ENCODE measurements at places on chromosomes 7 and 10.

GRCh38 chr7:98329791-98330373, 48.4 kb downstream of the BRI3 start:
- DNase-seq = no peak

GRCh38 chr7:115019882-115020605, 98.2 kb downstream of the MDFIC start:
- DNase-seq = no peak

DNA sequence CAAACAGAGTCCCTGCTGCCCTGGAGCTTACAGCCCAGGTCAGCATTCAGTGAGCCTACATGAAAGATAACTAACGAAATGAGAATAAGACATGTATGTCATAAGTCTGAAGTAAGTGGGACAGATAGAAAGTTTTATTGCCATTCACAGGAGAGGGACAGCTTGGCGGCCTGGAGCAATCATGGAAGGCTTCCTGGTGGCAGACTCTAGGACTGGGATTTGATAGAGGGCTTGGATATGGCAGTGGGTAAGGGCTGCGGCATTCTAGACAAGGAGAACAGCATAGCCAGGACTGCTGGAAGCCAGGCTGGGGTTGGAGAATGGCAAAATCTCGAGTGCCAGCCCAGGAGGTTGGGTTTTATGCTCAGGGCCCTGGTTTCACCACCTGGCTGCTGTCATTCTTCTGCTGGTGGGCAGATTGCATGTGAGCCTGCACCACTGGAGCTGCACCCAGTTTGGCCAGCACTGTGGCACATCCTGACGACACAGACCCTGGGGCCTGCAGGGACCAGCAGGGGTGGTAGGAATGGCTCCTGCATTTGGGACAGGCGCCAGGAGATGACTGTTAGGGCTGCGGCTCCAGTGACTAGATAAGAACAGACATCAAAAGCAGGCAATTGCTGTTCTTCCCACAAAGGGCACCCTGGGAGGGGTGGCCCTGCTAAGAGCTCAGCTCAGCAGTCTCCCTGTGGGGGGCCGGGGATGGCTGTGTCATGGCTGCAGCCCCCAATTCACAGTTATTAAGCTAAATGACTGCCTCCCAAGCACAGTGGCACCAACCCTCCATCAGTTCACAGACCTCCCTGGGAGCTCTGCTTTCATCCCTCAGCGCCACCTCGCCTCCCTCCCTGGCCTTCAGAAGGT, 161.1 kb downstream of the RPS24 start:
- no peak for DNase-seq

- DNase-seq = no peak
Measured at GRCh38 chr10:126245501-126245900, 142.8 kb downstream of the ADAM12 start.

GRCh38 chr7:35735396-35735795, 40.5 kb upstream of the HERPUD2 start:
- DNase-seq = no peak

- DNase-seq = peak; percentile 52
Measured at GRCh38 chr10:114520453-114520852, 116.2 kb upstream of the AFAP1L2 start.

DNA sequence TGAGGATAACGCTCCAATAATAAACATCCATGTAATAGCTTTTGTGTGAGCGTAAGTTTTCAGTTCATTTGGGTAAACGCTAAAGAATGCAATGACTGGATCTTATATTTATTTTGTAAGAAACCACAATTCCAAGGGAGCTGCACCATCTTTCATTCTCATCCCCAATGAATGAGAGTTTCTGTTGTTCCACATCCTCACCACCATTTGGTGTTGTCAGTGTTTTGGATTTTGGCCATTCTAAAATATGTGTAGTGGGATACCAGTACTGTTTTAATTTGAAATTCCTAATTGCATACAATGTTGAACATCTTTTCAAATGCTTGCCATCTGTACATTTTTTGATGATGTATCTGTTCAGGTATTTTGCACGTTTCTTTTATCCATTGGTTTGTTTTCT, 50.9 kb upstream of the SEMA3D start:
- no peak for DNase-seq

- no peak for DNase-seq
Measured at GRCh38 chr10:116723428-116724281, 18.7 kb downstream of the HSPA12A start.

- no peak for DNase-seq
Measured at GRCh38 chr10:124157271-124157681, 63.9 kb upstream of the CHST15 start.

DNA sequence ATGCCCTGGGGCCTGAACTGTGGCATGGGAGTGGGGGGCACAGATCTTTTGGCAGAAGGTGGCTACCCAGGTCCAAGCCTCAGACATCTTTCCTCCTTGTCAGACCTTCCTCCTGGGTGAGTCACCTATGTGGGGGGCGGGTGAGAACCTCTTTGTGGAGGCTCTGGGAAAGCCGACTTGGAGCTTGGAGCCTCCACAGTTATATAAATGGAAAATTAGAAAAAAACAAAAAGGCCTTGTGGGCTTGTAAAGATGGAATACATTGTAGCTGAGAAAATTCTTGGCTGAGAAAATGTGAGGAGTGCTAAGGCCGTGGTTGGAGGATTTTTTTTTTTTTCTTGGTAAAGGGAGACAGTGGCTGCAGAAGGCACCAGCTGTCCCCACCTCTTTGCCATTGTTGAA, 292.5 kb downstream of the CCDC3 start:
- no peak for DNase-seq

GRCh38 chr7:150895809-150896208, 43.5 kb downstream of the AOC1 start:
- no peak for DNase-seq

GRCh38 chr7:123538189-123538714, 3.9 kb upstream of the IQUB start:
- DNase-seq = no peak

DNA sequence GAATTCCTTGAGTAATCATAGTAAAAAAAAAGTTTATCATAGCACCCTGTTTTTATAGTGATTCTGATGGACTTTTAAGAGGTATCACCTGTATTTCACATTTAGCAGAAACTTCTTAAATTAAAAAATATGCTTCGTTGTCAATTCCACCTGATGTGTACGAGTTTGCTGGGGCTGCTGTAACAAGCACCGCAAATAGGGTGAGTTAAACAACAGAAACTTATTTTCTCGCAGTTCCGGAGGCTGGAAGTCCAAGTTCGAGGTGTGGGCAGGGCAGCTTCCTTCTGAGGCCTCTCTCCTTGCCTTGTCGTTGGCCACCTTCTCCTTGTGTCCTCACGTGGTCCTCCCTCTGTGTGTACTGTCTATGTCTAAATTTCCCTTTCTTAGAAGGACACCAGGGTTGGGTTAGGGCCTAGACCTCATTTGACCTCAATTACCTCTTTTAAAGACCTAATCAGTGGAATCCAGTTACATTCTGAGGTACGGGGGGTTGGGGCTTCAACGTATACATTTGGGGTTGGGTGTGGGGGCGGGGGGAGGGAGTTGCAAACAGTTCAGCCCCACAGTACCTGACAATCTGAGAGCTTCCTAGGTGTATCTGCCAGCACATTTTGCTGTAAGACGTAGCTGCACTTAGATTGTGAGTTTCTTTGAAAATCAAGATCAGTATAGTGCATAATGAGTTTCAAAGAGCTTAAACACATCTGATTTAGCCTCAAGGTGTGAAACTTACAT, 72.7 kb downstream of the RBM33 start:
- DNase-seq = no peak

DNA sequence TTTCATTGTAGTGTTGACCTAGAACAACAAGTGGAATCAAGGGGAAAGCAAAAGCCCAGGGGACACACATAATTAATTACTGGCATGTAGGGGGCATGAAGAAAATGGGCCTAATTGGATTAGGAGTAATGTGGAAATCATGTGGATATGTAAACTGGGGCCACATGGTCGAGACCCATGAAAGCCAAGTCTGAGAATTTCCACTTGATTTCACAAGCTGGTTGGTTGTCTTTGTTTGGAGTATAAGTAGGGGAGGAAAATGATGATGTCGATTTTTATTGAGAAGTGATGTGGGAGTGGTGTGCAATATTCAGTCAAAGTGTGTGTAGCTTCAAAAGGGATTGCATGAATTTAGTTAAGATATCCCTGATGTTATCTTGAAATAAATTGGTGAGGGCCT, 131.8 kb downstream of the LRRC4 start:
- DNase-seq = no peak

DNA sequence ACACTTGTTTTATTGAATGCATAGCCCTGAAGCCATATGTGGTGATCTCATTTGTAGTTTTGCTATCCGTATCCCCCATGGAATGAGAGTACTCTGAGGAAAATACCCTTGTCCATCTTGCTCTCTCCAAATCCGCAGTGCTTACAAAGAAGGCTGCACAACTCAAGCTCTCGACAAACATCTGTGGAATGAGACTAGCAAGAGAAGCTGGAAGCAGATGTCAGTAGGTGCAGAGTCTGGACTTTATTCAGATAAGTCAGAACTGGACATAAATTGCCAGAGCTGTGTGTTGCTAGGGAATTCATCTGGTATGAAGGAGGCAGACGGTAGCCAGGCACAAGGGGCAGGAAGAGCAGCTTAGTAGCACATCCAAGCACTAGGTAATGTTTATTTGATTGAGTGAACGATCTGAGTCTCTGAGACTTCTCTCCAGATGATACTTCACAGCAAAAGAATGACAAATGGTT, 1046.2 kb downstream of the XPNPEP1 start:
- no peak for DNase-seq

GRCh38 chr10:55820478-55820877, 540.6 kb downstream of the ZWINT start:
- DNase-seq = no peak

DNA sequence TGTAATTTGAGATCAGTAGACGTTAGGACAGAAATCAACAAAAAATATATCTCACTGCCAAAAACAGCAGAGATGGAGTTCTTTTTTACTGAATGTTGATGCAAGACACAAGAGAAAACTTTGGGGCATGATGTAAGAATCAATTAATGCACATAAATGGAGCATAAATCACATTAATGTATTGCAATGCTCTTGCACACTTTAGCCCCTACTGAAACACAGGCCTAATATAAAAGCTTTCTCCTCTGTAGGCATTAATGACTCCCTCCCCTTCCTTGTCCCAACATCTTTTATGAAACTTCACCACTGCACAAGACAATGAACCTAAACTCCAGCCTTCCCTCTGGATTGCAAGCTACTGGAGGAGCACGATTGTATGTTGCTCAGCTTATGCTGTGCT, 58.8 kb downstream of the CACNA2D1 start:
- no peak for DNase-seq

DNA sequence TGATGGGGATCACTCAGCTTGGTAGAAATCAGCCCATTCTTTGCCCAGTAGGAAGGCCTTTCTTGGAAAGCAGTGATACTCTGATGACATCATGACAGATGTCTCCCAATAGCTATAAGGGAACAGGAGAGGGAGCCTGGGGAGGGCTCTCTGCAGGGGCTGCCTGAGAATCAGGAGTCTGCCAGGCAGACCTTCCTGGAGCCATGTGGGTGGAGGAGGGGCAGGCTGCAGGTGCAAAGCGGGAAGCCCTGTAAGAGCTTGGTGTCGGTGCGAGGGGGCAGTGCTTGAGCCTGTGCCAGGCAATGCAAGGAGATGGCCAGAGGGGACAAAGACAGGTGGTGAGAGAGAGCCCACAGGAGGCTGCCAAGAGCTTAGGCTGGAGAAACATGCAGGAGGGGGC, 5.0 kb upstream of the TNS3 start:
- DNase-seq = no peak

DNA sequence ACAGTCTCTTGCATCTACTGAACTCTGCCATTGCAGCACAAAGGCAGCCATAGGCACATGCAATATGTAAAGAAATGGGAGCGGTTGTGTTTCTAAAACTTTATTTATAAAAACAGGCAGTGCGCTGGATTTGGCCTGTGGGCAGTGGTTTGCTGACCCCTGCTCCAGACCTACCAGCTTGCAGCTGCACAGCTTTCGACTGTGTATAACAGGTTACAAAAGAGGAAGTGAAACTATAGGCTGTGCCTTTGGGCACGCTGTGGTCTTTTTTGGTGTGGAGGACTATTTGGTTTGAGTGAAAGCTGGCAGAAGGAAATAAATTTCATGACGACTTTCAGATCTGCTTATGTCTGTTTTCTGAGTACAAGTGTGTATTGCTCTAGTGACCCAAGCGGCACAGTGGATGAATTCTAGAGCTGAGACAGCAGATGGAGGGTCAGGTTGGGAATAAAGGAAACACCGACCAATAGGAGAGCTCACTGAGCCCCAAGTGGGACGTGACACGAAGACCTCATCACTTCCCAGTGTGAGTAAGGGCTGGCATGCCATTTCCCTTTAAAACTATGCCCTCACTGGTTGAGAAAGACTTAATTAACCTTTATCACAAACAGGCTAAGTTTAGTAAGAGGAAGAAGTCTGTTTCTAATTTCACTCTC, 152.7 kb downstream of the ANK3 start:
- peak; percentile 60 for DNase-seq

DNA sequence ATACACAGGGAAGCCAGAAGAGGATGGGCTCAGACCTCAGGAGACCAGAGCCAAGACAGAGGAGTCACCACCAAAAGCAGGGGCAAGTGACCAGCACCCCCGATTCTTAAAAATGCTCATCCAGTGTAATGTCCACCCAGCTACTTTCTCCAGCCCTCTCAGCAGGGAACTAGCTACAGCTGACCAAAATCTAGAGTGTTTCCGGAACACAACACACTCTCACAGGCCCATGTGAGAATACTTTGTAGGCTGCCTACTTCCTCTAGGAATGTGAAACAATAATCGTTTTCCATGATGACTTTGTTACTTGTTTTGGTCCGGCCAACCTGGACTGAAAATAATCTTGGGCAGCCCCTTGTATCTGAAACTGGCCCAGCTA, 14.5 kb downstream of the PSAP start:
- no peak for DNase-seq

GRCh38 chr10:57846307-57847065, 421.2 kb downstream of the IPMK start:
- no peak for DNase-seq

DNA sequence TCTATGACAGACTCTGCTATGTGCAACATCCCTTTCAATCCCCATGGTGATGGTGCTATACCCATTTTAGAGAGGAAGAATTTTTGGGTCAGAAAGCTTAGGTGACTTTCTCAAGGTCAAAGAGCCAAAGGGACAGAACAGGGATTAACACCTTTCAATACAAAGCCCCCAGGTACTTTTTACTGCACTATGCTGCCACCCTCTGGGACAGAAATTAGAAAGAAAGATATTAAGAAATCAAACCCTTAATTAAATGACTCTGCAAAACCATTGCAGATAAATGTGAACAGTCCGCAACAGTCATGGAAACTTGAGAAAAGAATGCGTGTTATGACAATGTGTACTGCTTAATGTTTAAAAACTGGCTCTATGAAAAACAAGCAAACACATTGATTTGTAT, 673.7 kb downstream of the MAGI2 start:
- no peak for DNase-seq

GRCh38 chr7:725223-726005, 1.1 kb upstream of the DNAAF5 start:
- no peak for DNase-seq

DNA sequence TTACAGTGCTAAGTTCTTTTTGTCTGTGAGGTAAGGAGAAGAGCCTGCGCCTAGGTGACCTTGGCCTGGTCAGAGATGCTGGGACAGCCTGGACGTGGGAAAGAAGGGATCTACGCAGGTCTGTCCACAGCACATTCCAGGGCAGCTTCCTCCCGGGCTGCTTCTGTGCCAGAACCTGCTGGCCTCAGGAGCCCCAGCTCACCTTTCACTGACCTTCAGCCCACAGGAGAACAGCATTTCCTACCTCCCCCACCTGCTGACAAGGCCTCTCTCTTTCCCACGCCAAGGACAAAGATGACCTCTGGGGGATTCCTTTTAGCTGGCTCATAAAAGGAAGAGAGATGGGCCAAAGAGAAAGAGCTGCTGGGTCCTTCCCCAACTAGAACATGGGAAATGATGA, 260.6 kb downstream of the KCNMA1 start:
- DNase-seq = no peak

GRCh38 chr10:51747216-51747615, 47.8 kb upstream of the CSTF2T start:
- no peak for DNase-seq
